Activated CD4-positive, alpha-beta memory T cell treated with anti-CD3 and anti-CD28 coated beads, Interleukin-2, amount 10 ng/mL, durations not matched to agents 7 days and 5 days (primary cell): ENCODE measurements at places on chromosomes 11 and 22. TPM values are rescaled to one million over a fixed set of nuclear protein-coding genes. Genes with fewer than 3 reads are reported as not detected.

The PDGFD gene
- total RNA-seq: not detected

DNA sequence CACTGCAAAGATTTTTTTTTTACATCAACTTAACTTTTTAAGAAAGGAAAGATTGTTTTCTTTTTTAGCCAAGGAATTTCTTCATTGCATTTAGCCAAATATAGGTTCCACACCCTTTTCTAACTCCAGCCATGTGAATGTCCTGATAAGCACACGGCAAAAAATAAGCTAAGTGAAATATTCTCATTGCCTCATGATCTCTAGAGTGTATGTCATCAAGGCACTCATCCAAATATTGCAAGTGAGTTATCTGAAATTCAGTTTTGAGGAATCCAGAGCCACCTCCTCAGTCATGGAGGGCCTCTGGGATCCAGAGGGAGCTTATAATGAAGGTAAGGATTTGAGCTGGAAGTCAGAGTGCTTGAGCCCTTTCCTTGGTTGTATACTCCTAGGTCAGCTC is 80.0 kb downstream of the BLID start:
- DNase-seq: no peak

DNA sequence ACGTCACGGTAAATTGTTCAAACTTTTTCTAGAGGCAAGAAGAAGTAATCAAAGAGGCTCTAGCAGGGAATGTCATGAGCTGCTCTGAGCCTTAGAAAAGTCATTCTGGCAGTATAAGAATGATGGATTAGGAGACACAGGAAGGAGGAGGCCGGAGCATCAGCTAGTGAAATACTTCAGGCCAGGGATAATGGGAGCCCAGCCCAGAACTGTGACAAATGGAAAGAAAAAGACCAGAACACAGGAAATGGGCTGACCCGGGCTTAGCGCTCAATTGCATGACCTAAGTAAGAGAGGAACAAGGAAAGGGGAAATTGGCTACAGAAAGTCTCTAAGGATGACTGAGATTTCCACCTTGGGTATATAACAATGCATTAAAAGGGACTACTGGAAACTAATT is 108.6 kb downstream of the LARGE1 start:
- no peak for DNase-seq

The CAPN5 gene
- 0.43 TPM for total RNA-seq

DNA sequence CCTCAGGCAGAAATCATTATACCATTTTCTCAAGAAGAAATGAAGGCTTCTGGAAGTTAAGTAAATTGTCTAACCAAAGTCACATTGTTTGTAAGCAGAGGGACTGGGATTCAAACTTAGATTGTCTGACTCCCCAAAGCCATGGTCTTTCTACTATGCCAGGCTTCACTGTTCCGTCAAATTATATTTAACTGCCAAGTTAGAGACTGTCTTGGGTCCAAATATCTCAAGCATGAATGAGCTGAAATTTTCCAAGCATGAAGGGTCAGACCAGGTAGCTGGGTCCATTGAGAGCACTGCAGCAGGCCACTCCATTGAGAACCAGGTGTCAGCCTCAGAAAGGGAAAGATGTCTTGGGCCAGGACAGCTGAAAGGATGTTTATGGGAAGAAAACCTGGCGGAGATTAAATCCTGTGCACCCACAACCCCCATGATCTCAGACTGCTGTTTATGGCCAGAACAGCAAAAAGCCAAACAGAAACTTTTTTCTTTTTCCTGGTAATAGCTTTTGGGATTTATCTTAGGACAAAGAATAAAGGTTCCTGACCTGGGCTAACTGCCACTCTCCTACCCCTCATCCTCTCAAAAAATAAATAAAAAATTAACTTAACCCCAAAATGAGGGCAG is 612.3 kb downstream of the INSC start:
- no peak for DNase-seq

GRCh38 chr22:38109371-38110001 is 998 bp downstream of the BAIAP2L2 start:
- DNase-seq: no peak

- DNase-seq: no peak
Measured at GRCh38 chr11:102244681-102245409, 72.4 kb upstream of the BIRC3 start.
